H9 (cell line): ENCODE measurements at places on chromosomes 16 and 17. TPM values are rescaled to one million over a fixed set of nuclear protein-coding genes. Genes with fewer than 3 reads are reported as not detected.

DNA sequence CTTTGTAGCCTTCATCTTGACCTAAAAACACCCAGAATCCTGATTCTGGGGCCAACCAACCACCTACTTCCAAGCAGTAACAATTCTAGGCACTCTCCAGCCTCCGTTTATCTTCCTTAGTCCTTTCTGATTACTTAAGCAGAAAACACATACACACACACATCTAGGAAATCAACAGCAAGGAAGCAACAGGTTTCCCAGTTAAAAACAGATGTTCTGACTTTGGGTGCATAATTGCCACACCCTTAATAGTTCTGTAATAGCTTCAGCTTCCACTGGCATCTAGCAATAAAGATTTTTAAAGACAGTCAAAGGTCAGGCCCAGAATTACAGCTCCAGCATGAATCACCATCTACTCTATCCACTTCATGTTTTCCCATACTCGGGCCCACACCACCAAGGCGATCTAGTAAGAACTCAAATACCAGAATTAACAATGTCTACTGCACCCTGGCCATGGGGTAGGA, 2.6 kb downstream of the ARHGAP17 start:
- no peak for DNase-seq

GRCh38 chr17:44424828-44425461, 35.5 kb upstream of the ITGA2B start:
- no peak for DNase-seq

GRCh38 chr17:3575511-3575910, 17.9 kb upstream of the TRPV3 start:
- no peak for DNase-seq

DNA sequence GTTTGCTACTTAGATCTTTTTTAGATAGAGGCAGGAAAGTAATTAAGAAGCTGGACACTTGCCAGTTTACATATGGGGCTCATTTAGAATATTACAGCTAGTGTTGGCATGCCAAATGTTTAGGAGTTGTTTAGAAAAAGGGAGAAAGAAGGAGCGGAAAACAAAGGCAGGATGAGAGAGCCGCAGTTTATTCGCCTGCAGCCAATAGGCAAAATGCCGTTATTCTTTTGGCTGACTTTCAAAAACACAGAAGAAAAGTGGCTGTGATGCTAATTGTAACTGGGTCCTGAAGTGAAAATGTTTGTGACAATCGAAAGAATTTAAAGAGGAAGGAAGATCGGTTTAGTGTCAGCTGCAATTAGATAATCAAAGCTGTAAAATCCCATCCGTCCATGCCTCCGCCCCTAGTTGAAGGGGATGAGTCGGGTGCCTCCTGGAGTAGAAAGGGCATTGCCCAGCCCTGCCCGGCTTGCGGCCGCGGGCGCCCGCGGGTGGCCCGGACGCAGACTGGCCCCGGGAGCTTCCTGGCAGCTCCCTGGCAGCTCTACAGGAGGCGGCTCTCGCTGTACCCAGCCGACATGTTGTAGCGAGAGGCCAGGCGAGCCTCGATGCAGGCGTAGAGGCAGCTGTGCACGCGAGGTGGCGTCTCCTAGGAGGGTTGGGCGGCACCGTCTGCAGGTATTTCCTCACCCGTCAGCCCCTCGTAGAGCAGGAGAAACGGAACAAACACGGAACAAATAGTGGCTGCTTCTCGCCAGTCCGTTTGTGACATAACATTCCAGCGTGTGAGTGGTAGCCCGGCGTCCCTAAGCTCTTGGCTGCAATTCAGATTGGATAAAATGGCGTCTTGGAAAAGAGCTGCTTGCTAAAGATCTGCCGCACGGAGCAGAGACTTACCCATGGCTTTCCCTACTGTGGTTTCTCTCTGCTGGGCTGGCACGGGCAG, 82.2 kb downstream of the TNRC6C start:
- DNase-seq: peak; percentile 58

DNA sequence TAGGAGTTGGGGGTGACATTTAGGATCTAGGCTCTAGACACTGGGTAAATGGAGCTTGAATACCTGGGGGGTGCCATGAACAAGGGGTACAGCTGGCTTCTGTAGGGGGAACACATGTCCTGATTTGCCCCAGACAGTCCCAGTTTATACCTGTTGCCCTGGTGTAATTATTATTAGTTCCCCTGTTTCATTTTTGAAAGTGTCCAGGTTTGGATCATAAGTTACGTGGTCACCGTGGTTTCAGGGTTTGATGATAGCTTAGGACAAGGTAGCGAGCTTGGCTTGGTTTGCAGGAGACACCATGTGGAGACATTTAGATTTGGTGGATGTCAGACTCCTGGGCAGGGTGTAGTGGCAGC, 5.5 kb downstream of the MLLT6 start:
- no peak for DNase-seq

DNA sequence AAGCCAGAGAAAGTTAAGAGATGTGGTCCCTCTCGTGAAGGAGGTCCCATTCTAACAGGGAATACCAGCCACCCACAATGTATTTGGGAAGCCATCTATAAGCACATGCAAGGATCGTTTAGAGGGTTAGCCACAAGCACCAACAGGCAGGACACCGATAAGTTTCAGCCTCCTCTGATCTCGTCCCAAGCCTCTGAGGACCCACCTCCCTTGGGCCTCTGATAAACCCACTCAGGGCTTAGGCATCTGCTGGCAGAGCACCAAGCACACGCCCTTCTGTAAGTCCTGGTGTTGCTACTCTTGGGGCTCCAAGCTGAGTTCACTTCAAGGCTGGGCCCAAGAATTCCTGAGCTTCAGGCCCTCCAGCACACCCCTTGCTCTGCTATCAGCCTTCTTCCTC, 5.4 kb upstream of the PNPO start:
- no peak for DNase-seq

GRCh38 chr17:76640550-76641380, 2.8 kb downstream of the ST6GALNAC1 start:
- DNase-seq: no peak

DNA sequence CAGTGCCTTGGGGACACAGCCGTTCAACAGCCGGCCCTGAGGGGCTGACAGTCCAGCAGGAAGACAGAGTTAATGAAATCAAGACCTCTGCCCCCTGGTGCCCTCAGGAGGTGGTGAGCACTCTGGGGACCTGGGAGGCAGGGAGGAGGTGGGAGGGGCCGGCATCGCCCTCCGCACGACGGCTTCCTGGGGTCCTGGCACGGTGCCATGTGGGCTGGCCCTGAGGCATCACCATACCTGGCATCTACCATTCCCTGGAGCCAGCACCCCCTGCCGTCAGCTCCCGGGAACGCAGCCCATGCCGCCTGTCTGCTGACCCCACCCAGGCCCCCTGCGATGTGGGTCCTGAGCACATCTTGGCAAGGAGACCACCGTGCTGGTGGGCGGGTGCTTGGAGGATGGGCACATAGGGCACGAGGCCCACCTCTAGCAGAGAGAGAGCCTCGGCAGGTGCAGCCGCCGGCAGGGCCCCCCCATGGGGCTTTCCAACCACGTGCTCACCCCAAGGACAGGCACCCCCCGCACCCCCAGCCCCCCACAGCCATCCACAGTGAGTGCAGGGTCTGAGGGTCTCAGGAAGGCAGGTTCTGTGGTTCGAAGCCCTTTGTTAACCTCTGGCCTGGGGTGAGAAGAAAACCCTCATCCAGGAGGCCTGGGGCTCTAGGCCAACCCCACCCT, 52.5 kb downstream of the ZFPM1 start:
- peak; percentile 50 for DNase-seq

DNA sequence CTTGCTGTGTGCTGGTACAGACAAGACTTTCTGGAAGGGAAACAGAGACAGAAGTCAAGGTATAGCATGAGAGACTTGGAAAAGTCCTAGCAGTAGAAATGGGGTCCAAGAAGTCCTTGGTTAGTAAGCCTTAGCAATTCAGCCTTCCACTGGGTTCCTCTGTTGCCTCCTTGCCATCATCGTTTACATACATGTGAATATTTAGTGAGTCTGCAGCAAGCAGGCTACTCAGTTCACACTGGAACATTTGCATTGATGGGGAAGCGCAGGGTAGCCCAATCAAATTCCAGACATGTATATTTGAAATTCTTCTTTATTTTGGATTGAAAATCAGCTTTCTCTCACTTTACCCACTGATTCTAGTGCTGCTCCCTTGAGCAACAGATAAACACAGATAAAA, 27.1 kb downstream of the LIMD2 start:
- DNase-seq: no peak

DNA sequence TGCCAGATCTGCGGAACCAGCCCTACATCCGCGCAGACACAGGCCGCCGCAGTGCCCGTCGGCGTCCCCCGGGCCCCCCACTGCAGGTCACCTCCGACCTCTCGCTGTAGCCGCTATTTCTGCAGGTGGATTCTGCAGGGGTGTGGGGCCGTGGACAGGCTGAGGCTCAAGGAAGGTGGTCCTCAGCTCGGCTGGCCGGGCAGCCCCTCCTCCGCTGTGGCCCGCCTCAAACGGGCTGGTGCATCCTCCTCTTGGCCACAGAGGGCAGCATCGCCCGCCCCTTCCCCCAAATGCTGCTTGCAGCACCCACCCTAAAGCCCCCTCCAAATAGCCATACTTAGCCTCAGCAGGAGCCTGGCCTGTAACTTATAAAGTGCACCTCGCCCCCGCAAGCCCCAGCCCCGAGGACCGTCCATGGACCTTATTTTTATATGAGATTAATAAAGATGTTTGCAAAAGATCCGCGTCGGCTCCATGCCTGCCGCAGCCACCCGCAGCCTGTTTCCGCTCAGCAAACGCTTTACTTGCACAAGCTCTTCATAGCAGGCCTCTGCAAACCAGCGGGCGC, 14.9 kb downstream of the SPATA32 start:
- peak; percentile 88 for DNase-seq

DNA sequence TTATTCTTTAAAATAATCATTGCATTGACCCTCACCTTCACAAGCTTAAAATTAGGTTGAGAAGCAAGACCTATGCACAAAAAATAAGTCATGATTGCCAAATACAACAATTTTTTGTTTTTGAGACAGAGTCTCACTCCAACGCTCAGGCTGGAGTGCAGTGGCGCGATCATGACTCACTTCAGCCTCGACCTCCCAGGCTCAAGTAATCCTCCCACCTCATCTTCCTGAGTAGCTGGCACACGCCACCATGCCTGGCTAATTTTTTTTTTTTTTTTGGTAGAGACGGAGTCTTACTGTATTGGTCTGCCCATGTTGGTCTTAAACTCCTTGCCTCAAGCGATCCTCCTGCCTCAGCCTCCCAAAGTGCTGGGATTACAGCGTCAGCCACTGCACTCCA, 24.2 kb downstream of the ZNF652 start:
- DNase-seq: no peak

- DNase-seq: no peak
Measured at GRCh38 chr17:6346986-6347385, 87.9 kb downstream of the AIPL1 start.

DNA sequence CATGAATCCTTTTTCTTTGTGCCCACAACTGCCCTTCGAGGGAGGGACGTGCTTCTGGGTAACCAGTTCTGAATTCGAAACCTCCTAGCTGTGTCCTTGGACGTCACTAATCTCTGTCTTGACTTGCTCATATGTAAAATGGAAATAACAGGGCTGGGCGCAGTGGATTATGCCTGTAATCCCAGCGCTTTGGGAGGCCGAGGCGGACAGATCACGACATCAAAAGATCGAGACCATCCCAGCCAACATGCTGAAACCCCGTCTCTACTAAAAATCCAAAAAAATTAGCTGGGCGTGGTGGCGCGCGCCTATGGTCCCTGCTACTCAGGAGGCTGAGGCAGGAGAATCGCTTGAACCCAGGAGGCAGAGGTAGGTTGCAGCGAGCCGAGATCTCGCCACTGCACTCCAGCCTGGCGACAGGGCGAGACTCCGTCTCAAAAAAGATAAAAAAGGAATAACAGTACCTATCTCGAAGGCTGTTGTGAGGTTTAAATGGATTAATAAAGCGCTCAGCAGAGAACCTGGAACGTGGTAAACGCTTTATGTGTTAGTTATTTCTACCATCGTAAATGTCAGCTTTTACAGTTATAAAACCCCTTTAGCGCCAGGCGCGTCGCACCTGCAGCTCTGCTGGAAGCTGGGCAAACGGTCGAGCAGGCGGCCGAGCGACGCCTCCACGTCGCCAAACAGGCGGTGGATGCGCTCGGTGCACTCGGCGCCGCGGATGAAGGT, 641 bp downstream of the COG8 start:
- DNase-seq: no peak

GRCh38 chr17:17892731-17893130, 55.9 kb upstream of the SREBF1 start:
- no peak for DNase-seq

Gene SLC5A2
- total RNA-seq: 0.52 and 1.3 TPM in 2 replicates

Gene PDILT
- total RNA-seq: not detected in 2 replicates

Gene ADGRG3
- 0.46 and 0.64 TPM in 2 replicates for total RNA-seq

Gene TMEM170A
- total RNA-seq: 43.4 and 46.8 TPM in 2 replicates

Gene VPS35
- 66.9 and 70.4 TPM in 2 replicates for total RNA-seq

Gene CLEC10A
- total RNA-seq: not detected in 2 replicates

Gene KRTAP17-1
- total RNA-seq: not detected in 2 replicates

Gene PARD6A
- total RNA-seq: 10.8 and 11.2 TPM in 2 replicates

Gene PRSS22
- total RNA-seq: 1.9 and 2.4 TPM in 2 replicates
